ENCODE measurements at places on chromosomes 12 and 14.

GRCh38 chr12:122004633-122005071, 17.0 kb upstream of the BCL7A start:
- no peak for DNase-seq

- DNase-seq, result no peak
Measured at GRCh38 chr12:89946518-89947135, 238.0 kb upstream of the ATP2B1 start.

DNA sequence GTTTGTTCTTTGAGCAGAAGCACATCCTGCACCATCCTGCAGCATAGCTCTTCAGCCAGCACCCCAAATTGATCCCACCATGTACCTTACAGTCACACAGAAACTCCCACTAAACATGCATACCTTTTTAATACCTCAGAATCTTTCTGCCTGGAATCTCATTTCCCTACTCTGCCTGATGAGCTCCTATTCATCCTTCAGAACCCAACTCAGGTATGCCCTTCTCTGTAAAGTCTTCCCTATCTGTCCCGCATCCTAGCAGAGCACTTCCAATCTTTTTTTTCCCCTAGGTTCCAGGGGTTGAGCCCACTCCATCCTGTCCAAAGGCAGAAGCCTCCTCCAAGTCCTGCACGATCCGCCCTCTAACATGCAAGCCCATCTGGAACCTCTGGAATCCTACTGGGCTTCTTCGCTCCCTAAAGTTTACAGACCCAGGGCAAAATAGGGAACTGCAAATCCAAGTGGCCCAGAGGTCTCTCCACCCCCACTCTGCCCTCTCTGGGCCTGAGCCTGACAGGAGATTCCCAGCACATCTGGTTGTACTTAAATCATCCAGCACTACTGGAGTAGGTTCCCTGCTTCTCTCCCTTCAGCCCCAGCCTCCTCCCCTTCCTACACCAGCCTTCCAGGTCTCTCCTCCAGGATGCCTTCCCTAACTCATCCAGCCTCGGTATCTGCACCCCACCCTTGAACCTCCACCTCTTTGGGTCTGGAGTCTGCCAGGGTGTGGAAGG, 4.1 kb upstream of the FIGNL2 start:
- no peak for DNase-seq

DNA sequence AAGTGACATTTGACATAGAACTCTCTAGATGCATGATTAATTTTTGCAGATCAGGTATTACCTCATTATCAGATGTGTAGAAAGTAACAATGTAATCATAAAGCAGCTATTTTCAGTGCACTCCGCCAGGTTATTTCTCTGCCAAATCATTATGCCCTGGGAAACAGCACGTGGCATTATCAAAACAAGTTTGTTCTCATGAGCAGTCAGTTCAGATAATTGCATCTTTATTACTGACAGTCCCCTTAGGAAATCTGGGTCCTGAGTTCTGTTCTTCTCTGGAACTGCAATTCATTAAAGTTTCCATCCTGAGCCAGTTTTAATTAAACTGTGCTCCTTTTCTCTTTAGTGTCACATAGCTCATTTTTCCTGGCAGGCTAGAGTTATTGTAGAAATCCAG, 94.7 kb upstream of the KRR1 start:
- no peak for DNase-seq

GRCh38 chr14:86091811-86092210, 561.9 kb downstream of the FLRT2 start:
- DNase-seq, result no peak

Data from GM13976 (cell line).